ENCODE measurements at places on chromosomes 3 and 15.

- DNase-seq = no peak
These were observed 116.7 kb downstream of the LIPC start for GRCh38 chr15:58548308-58549012.

DNA sequence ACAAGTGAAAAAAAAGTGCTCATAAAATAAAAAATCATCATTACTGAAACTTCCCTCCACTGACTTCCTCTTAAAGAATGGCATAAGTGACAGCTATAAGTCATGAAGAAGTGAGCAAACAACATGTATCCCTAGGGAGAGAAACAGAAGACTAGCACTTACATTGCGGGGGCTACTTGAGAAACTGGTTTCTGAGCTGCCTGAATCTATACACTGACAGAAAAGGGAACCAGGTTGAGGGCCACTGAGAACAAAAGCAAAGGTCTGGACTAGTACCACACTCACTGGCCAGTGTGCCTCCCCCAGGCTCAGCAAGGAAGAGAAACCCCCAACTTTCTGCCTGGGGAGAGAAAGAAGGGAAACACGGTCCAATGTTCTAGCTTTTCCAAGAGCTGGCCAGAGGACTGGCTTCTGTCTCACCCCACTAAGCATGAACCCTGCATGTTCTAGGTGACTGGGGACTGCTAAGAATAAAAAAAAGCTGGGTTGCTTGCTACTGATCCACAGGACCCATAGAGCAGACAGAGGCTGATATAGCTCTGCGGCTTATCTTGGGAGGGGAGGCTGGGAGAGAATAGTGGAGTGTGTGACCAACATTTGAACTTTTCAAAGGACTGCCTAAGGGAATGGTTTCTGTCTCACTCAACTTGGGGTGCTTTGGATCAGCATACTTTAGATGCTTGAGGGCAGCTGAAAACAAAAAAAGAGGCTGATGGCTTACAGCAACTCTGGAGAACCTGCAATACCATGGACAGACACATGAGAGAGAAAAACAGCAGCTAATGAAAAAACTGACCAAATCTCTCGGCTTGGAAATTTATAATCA is 8.1 kb downstream of the RAD18 start:
- DNase-seq = peak; percentile 37

DNA sequence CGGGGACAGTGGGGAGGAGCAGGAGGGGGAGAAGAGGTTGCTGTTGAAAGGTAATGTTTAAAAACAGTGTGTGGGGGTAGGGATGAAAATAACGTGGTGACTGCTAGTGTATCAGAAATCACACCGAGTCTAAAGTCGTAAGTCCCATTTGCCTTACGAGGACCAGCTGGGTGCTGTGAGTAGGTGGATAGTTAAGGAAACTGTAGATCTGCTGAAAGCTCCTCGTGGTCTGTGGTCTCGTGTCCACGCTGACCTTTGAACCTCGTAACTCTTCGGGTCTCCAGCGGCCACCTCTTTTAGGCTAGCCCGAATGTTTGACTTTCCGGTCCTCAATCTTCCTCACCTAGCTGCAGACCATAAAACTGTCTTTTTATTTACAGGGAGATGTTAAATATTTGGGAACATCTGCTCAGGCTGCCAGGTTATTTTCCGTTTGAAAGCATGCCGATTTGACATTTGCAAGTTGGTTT is 29.3 kb upstream of the ST3GAL6 start:
- peak; percentile 13 for DNase-seq

GRCh38 chr3:45071075-45071474 is 45.0 kb downstream of the CLEC3B start:
- DNase-seq = no peak

- no peak for DNase-seq
These were observed 120.1 kb upstream of the THBS1 start for GRCh38 chr15:39460748-39461147.

DNA sequence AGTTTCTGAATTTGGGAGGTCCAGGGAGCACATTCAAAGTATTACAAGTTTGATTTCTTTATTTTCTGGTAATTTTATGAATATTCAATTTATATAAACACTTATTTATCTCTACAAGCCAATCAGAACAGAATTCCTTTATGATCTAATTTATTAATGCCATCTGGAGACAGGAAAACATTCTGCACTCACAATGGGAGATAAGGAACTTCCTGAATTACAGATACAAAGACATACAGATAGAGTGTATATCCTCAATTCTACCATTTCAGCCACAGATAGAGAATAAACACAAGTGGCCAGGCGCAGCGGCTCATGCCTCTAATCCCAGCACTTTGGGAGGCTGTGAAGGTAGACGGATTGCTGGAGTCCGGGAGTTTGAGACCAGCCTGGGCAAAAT is 86.0 kb downstream of the IQCH start:
- DNase-seq = no peak

DNA sequence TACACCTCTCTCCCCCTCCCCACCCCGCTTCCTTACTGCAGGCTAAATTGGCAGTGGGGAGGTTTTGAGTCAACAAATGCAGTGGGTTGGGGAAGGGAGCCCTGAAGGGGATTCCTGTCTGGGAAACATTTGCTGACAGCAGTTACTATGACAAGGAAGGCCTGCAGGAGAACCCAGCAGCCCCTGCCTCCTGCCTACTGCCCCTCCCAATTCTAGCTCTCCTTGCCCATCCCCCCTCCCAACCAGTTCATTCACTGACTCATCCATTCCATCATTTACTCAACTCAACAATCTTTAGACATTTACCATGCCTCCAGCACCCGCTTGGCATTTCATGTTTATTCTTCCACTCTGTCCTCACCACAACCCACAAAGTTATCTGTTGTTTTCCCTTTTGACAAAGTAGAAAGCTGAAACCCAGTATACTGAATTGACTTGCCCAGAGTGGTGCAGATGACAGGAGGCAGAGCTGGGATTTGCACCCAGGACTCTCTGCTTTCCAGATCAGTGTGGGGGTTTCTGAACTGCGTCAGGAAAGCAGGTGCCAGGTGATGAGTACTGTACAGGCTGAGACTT is 75.0 kb downstream of the MAGEF1 start:
- peak; percentile 79 for DNase-seq

- DNase-seq = no peak
These were observed 387.6 kb downstream of the NAALADL2 start for GRCh38 chr3:175246766-175247165.

GRCh38 chr15:57527382-57528091 is 64.2 kb upstream of the MYZAP start:
- DNase-seq = peak; percentile 53

DNA sequence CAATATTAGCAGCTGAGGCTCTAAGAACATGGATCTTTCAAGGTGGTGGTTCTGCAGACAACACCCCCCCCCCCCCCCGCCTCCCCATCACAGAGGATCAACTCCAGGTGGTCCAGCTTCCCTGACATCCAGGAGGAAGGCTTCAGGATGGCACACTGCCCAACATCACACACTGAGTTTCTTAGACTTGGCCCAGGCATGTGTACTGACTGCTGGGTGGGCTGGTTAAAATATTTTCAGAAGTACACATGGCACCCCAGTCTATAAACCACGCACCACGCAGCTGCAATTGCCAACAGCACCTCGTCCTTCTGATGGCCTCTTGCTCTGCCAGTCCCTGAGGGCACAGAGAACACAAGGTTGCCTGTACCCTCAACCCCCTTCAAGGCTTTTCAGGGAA is 22.1 kb downstream of the SRPRB start:
- DNase-seq = no peak

DNA sequence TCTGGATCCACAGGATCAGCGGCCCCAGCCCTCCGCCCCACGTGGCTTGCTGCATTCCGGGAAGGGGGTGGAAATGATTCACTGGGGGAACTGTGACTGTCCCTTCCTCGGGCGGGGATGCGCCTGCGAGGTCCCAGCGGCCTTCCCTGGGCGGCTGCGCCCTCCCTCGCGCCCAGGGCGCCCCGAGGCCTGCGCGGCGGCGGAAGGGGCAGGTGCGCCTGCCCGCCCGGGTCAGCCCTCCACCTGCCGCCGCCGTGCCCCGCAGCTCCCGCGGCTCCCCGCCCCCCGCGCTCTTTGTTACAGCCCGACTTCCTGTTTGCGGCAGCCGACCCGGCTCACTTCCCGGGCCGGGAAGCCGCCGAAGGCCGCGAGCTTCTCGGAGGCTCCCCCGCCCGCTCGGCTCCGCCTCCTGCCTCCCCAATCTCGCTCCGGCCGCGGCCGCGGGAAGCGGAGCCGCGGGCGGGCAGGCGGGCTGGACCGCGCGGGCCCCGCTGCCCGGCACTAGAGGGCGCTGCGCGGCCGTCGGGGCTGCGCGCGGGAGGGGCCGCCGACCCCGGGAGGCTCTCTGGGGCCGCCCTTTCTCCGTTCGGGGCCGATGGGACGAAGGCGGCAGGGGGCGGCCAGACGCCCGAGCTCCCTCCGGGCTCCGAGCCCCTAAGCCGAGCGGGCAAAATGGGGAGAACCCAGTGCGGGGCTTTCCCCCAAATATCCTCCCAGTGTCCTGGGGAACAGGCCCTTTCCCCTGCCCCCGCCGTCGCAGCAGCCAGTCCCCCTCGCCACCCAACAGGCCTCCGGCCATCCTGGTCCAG is 11.5 kb upstream of the CHAC1 start:
- DNase-seq = peak; percentile 76

GRCh38 chr3:22101351-22101750 is 350.3 kb upstream of the ZNF385D start:
- DNase-seq = no peak

DNA sequence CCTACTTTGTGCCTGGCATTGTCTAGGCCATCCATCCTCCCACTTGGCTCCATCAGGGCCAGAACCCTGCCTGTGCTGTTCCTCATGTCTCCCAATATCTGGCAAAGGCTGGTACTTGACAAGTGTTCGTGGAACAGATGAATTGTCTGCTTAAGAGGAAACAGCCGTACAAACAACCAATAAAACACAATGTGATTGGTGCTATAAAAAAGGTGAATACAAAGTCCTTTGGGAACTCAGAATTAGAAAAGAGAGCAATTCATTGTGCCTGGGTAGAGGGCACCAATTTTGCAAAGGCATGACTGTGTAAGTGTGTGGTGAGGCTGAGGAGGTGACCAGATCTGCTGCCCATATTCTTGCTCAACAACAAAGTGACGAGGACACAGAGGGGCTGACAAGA is 164.5 kb upstream of the PPP2R3A start:
- DNase-seq = no peak

DNA sequence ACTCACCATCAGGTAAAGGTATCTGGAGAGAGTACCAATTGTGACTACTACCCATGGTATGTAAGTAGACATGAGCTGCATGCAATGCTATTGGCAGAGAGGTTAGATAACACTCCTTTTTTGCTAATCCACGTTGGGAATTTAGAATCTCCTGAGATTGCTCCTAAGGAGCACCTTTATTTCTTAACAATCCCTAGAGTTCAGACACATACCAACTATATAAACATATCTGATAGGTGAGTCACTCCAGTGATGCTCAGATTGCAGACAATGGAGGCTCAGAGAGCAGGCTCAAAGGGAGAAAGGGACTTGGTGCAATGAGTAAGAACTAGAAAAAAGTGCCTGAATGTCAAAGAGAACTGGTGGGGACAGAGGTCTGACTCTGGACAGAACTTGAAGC is 47.0 kb upstream of the LRRFIP2 start:
- peak; percentile 69 for DNase-seq

- no peak for DNase-seq
These were observed 1.1 kb downstream of the GTF2E1 start for GRCh38 chr3:120743556-120744195.

DNA sequence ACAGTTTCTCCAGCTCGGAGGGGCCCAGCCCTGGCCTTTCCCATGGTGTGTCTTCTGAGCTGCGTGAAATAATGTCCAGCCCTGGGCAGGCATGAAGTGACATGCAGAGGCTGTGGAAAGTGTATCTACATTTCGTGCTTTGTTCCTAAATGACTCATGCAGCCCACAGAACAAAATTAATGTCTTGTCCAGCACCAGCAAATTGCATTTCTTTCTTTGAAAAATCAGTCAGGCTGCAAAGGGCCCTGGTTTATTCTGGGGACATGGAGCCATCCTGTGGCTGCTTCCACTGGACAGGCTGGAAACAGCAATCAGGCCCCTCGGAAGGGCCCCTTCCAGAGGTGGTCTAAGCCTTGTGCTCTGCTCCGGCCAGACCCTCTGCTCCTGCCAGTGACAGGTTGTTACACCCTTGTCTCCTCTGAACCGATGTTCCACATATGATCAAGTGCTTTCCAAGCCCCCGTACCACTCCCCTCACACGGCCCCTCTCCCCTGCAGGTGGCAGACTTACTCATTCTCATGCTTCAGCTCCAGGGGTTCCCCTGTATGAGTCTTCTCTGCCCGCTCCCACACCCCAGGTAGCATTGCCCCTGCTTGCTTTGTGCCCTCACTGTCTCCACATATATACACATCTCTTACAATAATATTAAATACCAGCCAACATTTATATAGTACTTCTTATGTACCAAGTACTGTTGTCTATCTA is 33.7 kb downstream of the CRYGS start:
- no peak for DNase-seq

GRCh38 chr3:157491136-157491535 is 12.1 kb downstream of the VEPH1 start:
- no peak for DNase-seq
